ENCODE measurements at places on chromosomes 5 and 9. TPM values are rescaled to one million over a fixed set of nuclear protein-coding genes. Genes with fewer than 3 reads are reported as not detected.

The ESM1 gene
- total RNA-seq: 0.16 TPM

The SLC36A3 gene
- not detected for total RNA-seq

The WDR38 gene
- not detected for total RNA-seq

The PCDHA9 gene
- total RNA-seq: not detected

The PLEKHG4B gene
- total RNA-seq: 0.39 TPM

The ACSL6 gene
- total RNA-seq: not detected

The RNF208 gene
- 0.13 TPM for total RNA-seq

The CDHR2 gene
- not detected for total RNA-seq

The PDE8B gene
- 0.13 TPM for total RNA-seq

The TSC1 gene
- 20.8 TPM for total RNA-seq
